M059J (cell line): ENCODE measurements at places on chromosomes 2 and 18.

GRCh38 chr2:239756031-239756789 lies 268.9 kb downstream of the NDUFA10 start:
- DNase-seq = no peak

DNA sequence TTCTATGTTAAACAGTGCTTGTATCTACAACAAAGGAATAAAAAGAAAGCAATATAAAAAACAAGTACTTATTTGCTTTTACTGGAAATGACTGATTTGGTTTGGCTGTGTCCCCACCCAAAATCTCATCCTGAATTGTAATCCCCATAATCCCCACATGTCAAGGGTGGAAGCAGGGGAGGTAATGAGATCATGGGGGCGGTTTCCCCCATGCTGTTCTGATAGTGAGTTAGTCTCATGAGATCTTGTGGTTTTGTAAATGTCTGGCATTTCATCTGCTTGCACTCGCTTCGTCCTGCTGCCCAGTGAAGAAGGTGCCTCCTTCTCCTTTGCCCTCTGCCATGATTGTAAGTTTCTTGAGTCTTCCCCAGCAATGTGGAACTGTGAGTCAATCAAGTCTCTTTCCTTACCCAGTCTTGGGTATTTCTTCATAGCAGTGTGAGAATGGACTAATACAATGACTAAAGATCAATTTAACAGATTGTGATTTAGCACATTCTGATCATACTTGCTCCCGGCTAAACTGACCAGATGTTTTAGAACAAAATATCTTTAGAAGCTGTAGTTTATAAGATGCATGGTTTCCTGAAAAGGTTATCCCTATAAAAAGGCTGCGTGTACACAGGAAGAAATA lies 19.9 kb downstream of the PTH2R start:
- DNase-seq = no peak

- DNase-seq = no peak
Measured at GRCh38 chr18:62499263-62499650, 23.6 kb upstream of the ZCCHC2 start.

DNA sequence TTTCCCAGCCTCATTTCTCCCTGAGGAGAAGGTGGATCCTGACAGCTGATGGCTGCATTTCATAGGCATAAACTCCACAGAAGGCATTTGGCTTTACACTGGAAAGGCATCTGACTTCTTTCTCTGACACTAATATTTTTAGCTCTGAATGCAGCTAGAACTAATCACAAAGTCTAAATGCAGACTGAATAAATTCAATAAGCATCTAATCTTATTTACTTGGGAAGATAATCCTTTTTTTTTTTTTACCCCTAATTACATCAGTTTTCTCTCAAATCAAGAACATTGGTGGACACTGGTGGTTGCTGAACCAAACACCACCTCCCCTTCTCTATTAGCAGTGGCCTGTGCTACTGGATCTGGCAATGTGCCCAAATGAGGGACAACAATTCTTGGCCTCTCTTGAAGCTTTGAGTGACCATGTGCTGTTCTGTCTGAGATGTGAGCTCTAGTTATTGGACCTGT lies 50.9 kb upstream of the CD226 start:
- no peak for DNase-seq
